ENCODE measurements at places on chromosomes 1 and 21. TPM values are rescaled to one million over a fixed set of nuclear protein-coding genes. Genes with fewer than 3 reads are reported as not detected.

DNA sequence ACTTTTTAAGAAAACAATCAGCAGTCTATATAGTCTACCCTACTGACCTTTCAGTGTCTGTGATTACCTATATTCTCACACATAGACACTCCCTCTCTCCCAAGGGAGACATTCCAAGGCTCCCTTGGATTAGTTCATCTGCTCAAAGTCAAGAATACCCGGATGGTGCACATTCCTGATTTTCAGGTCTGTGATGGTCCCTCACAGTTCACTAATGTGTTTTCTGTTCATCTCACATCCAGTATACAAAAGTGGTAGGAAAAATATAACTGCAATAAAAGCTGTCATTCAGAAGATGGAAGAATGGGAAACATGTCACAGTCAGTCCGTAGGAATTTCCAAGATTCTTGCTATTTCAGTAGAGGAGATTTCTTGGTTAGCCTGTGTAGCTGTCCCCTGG is 224.1 kb upstream of the CACYBP start:
- no peak overlapping the region for H3K4me3 ChIP-seq
- no peak overlapping the region for H3K27ac ChIP-seq
- H3K27me3 ChIP-seq: no peaks in the 10 kb centered on the region
- H3K4me1 ChIP-seq: no peaks in the 10 kb centered on the region
- H3K36me3 ChIP-seq: no peaks in the 10 kb centered on the region

DNA sequence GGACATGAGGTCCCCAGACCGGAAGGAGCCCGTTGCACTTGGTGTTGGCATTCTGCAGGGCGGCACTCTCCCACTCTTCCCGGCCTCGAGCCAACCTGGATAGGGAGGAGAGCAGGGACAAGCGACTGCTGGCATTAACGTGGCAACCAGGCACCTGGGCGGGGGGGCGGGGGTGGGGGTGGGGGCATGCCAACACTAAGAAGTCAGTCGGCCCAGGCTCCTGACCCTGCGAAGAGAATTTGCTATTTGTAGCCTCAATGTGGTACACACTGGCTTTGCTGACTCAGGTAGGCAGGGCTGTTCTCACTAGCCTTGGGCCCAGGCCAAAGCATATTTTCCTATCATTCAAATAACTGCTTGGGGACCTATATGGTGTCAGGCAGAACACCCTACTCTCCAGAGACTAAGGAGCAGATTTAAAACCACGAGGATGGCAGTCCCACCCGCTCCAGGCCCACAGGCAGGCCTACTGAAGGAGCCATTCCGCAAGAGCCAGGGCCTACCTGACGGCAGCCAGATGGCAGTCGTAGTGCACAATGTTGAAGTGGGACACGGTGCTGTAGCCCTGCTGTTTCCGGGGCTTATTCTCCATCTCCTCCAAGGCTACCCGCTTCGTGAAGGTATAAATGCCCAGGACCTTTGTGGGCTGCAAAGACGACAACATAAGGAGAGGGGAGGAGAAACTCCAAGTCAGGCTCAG is 123.7 kb downstream of the UBR4 start:
- no peak overlapping the region for H3K4me3 ChIP-seq
- peaks cover 67% of the 10 kb centered on the region for H3K36me3 ChIP-seq
- H3K27ac ChIP-seq: peak overlapping the region; percentile 94
- DNase-seq: peak; percentile 47

DNA sequence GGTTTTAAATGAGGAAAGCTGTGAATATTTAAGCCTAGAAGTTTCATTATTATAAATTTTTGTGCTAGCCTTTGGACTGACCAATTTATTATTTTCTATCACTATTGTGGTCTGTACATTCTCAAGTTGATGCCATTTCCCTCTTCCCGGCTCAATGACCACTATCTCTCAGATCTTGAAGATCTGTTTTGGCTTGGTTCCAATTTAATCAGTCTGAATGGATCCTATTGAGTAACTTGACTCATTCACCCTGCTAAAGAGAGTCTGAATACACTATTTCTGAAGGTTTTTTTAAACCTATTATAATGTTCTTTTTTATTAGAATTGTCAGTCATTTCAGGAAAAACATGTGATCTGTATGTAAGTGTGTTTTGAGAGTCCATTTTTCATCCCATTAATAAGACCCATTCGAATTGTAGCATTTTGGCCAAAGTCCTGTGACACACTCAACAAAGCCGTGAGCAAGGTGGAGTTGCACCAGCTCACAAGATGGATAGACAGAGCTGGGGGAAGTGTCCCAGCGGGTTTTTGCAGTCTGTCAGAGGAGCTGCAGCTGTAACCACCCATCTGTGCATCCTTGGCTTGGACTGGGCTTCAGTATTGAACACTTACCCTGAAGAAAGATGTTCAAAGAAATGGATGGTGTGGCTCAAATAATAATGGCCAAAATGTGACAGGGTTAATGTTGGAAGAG is 145.6 kb downstream of the NFIA start:
- peak overlapping the region; percentile 51 for H3K27ac ChIP-seq
- H3K4me3 ChIP-seq: no peak overlapping the region
- H3K36me3 ChIP-seq: no peaks in the 10 kb centered on the region
- H3K4me1 ChIP-seq: peaks cover 52% of the 10 kb centered on the region

- peaks cover 83% of the 10 kb centered on the region for H3K4me1 ChIP-seq
- H3K27ac ChIP-seq: peak overlapping the region; percentile 71
- H3K27me3 ChIP-seq: no peaks in the 10 kb centered on the region
- H3K36me3 ChIP-seq: no peaks in the 10 kb centered on the region
Observed at GRCh38 chr1:54275349-54275748, 75.4 kb downstream of the MRPL37 start.

- H3K36me3 ChIP-seq: no peaks in the 10 kb centered on the region
- no peaks in the 10 kb centered on the region for H3K4me1 ChIP-seq
- no peak overlapping the region for H3K27ac ChIP-seq
- no peak overlapping the region for H3K4me3 ChIP-seq
- H3K27me3 ChIP-seq: no peaks in the 10 kb centered on the region
Observed at GRCh38 chr1:70048336-70049094, 156.9 kb downstream of the LRRC40 start.

GRCh38 chr1:143698016-143698415 is 273.8 kb downstream of the FAM72C start:
- peak; percentile 19 for DNase-seq
- H3K4me3 ChIP-seq: no peak overlapping the region
- no peaks in the 10 kb centered on the region for H3K27me3 ChIP-seq
- no peaks in the 10 kb centered on the region for H3K36me3 ChIP-seq
- no peak overlapping the region for H3K27ac ChIP-seq

- no peak overlapping the region for H3K4me3 ChIP-seq
- H3K27ac ChIP-seq: no peak overlapping the region
- no peak for DNase-seq
- H3K36me3 ChIP-seq: no peaks in the 10 kb centered on the region
- no peaks in the 10 kb centered on the region for H3K27me3 ChIP-seq
- H3K4me1 ChIP-seq: no peaks in the 10 kb centered on the region
Observed at GRCh38 chr21:14116080-14116481, 94.7 kb downstream of the LIPI start.

DNA sequence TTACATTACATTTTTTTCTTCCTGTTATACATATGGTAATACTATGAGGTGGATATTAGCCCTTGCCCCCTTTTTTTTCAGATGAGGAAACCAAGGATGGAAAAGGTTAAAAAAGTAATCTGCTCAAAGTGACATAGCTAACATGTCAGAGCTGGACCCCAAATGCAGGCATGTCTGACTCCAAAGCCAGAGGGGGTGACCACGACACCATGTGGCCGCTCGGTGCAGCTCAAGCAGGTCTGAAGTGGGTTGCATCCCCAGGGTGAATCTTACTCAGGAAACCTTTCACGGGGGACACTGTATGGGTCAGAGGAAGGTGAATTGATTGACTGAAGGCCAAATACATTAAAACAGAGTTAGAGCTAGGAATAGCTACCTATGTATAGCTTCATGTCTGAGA is 34.8 kb downstream of the CD34 start:
- no peak overlapping the region for H3K4me3 ChIP-seq
- no peaks in the 10 kb centered on the region for H3K36me3 ChIP-seq
- H3K4me1 ChIP-seq: no peaks in the 10 kb centered on the region
- no peak for DNase-seq

GRCh38 chr1:174764191-174764590 is 235.6 kb upstream of the CACYBP start:
- H3K4me1 ChIP-seq: no peaks in the 10 kb centered on the region
- H3K36me3 ChIP-seq: no peaks in the 10 kb centered on the region
- H3K27ac ChIP-seq: no peak overlapping the region

DNA sequence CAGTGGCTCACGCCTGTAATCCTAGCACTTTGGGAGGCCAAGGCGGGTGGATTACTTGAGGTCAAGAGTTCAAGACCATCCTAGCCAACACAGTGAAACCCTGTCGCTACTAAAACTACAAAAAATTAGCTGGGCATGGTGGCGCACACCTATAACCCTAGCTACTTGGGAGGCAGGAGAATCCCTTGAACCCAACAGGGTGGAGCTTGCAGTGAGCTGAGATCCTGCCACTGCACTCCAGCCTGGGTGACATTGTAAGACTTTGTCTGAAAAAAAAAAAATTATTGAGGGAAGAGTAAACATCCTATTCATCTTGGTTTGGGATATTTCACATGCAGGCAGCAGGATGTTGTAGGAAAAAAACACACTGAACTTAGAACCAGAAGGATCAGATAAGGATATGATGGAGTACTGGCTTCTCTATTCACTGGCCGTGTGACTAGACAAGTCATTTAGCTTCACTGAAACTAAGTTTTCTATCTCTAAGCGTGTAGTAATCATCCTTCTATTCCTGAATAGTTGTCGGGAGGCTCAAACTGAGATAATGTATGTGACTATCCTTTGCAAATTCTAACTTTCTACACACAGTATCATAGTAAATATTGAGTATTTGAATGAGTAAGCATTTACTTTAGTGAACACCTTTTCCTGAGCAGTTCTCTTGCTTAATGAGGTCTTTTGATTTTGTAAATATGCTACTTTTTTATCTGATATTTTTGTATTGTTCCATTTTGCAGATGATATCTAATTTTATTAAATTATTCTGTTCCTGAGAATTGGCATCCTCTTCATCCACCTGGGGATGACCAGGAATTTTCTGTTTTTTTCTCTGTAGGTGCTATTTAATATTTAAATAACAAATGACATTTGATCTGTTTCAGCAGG is 18.2 kb downstream of the CAP1 start:
- no peaks in the 10 kb centered on the region for H3K27me3 ChIP-seq
- H3K4me1 ChIP-seq: peaks cover 24% of the 10 kb centered on the region
- no peak for DNase-seq

DNA sequence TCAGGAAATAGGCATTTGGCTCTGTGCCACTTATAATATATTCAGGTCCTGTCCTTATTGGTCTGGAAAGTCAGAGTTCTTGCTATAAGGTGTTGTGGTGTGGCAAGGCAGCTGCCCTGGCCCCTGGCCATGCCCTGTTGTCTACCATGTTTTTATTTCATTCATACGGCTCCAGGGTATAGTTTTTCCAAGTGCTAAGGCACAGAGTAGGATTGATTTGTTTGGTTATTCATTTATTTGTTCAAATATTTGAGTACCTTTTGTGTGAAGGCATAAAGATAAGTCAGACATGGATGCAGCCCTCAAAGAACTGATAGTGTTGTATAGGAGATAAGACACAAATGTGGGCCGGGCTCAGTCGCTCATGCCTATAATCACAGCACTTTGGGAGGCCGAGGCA is 10.1 kb downstream of the ZBTB8B start:
- H3K27me3 ChIP-seq: no peaks in the 10 kb centered on the region
- H3K36me3 ChIP-seq: no peaks in the 10 kb centered on the region
- no peaks in the 10 kb centered on the region for H3K4me1 ChIP-seq
- no peak overlapping the region for H3K4me3 ChIP-seq
- no peak overlapping the region for H3K27ac ChIP-seq
- no peak for DNase-seq

GRCh38 chr1:203672346-203672745 is 45.7 kb downstream of the ATP2B4 start:
- no peak overlapping the region for H3K4me3 ChIP-seq
- peak; percentile 50 for DNase-seq
- no peaks in the 10 kb centered on the region for H3K36me3 ChIP-seq
- H3K27me3 ChIP-seq: no peaks in the 10 kb centered on the region
- H3K4me1 ChIP-seq: peaks cover 76% of the 10 kb centered on the region

DNA sequence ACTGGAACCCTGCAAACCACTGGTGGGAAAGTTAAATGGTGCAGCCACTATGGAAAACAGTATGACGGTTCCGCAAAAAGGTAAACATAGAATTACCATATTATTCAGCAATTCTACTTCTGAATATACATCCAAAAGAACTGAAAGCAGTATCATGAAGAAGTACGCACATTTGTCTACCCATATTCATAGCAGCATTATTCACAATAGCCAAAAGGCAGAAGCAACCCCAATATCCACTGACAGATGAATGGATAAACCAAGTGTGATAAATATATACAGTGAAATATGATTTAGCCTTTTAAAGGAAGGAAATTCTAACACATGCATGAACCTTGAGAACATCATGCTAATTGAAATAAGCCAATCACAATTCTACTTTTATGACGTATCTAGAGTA is 39.6 kb downstream of the DAB1 start:
- no peaks in the 10 kb centered on the region for H3K36me3 ChIP-seq
- no peak overlapping the region for H3K4me3 ChIP-seq
- H3K27ac ChIP-seq: no peak overlapping the region

DNA sequence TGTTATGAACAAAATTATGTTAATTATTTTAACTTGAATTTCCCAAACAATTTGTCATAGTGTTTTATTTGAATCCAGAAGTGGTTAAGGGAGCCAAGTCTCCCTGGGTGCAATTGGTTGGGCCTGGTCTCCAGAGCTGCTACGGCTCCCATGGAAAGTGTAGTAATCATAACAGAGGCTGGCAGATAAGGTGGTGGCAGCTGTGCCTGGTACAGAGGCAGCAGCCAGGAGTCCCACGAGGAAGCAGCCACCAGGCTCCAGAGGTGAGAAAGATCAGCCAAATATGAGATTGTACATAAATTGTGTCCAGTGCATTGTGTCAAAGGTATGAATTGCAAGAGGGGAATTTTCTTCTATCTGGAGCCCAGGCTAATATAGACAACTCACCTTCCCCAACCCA is 368.9 kb upstream of the PTBP2 start:
- no peak for DNase-seq
- H3K4me1 ChIP-seq: no peaks in the 10 kb centered on the region
- H3K36me3 ChIP-seq: no peaks in the 10 kb centered on the region
- no peaks in the 10 kb centered on the region for H3K27me3 ChIP-seq
- no peak overlapping the region for H3K27ac ChIP-seq
- H3K4me3 ChIP-seq: no peak overlapping the region

GRCh38 chr1:51541313-51542050 is 22.4 kb upstream of the EPS15 start:
- H3K36me3 ChIP-seq: no peaks in the 10 kb centered on the region
- H3K4me3 ChIP-seq: no peak overlapping the region
- H3K27ac ChIP-seq: no peak overlapping the region

Gene FAM151A
- not detected for total RNA-seq

Gene DNAJC6
- total RNA-seq: 4.9 TPM

Gene MTARC1
- total RNA-seq: 73.1 TPM

Data from thyroid gland (tissue), 4 donors.